ENCODE measurements at places on chromosomes 5 and 9.
A peak's percentile ranks its signal among the peaks of the same experiment; 100 is the strongest.

GRCh38 chr5:55370291-55370925 is 62.6 kb downstream of the MTREX start:
- DNase-seq: no peak

- no peak for DNase-seq
Observed at GRCh38 chr9:112873773-112874405, 16.8 kb downstream of the SLC46A2 start.

DNA sequence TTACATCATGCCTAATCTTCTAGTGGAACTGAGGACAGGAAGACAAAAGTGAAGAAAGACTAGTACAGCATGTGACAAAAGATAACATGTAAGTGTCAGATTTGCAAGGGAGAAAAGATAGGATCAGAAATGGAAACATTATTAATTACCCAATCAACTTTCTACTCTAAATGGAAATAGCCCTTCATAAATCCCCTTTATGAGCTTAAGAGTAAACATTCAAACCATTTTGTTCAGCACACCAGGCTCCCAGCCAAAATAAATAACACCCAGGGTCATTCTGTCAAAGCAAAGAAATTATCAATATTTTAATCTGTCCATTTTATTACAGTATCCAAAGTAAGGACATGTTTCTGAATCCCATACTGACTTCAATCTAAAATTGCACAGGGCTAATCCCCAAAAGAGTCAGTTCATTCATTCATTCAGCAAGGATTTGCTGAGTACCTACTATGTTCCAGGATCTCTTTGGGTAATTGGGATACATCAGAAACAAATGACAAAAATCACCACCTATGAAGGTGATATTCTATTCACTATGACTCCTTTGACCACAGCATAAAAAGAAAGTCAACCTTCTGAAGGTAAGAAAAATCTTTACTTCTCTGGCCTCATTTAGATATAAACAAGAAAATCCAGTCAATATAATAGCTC is 5.3 kb downstream of the PRELID2 start:
- DNase-seq: no peak

GRCh38 chr5:90571147-90571773 is 12.7 kb downstream of the ADGRV1 start:
- DNase-seq: no peak

GRCh38 chr9:90832261-90832660 is 30.6 kb downstream of the SYK start:
- no peak for DNase-seq

GRCh38 chr5:158756871-158757270 is 342.8 kb downstream of the EBF1 start:
- no peak for DNase-seq

GRCh38 chr5:121273833-121274433 is 577.7 kb upstream of the FTMT start:
- DNase-seq: peak; percentile 23

DNA sequence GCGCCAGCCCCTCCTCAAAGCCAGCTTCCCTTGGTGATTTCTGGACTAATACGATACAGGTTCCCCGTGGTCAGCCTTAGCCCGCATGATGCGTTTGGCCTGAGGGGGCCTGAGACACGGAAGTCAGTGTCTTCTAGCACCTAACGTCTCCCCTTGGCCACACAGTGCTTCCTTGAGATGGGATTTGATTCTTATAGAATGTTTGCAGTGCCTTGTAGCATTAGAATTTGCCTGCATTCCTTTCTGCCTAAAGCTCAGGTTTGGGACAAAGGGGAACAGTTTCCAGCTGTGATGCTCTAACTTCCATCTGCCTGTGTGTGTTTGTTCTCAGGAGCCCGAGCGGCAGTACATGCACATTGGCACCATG is 34.4 kb downstream of the CFAP90 start:
- no peak for DNase-seq

DNA sequence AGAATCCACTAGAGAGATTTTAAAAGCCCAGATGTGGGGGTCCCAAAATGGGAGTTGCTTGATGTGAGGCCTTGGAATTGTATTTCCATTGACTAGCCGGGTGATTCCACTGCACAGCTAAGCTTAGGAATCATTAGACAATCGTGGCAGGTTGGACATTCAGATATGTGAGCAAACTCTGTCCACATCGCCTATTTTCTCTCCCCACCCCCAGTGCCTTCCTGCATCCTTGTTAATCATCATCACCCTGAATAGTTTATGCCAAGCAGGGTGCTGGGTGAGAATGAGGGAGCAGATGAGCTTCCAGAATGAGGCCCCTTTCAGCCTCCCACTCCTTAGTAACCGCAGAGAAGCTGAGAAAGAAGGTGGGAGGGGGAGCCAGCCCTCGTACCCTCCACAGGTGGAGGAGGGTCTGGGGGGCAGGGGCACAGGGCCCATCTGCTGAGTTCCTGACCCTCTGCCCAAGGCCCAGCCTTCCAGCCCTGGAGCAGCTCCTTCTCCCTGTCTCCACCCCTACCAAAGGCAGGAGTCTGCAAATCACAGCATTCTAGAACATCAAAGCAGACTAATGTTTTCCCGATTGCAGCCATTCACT is 7.7 kb upstream of the TCOF1 start:
- no peak for DNase-seq

- DNase-seq: no peak
Observed at GRCh38 chr9:125726456-125727132, 19.6 kb upstream of the MAPKAP1 start.
